ENCODE measurements at places on chromosomes 4 and X. TPM values are rescaled to one million over a fixed set of nuclear protein-coding genes. Genes with fewer than 3 reads are reported as not detected.

DNA sequence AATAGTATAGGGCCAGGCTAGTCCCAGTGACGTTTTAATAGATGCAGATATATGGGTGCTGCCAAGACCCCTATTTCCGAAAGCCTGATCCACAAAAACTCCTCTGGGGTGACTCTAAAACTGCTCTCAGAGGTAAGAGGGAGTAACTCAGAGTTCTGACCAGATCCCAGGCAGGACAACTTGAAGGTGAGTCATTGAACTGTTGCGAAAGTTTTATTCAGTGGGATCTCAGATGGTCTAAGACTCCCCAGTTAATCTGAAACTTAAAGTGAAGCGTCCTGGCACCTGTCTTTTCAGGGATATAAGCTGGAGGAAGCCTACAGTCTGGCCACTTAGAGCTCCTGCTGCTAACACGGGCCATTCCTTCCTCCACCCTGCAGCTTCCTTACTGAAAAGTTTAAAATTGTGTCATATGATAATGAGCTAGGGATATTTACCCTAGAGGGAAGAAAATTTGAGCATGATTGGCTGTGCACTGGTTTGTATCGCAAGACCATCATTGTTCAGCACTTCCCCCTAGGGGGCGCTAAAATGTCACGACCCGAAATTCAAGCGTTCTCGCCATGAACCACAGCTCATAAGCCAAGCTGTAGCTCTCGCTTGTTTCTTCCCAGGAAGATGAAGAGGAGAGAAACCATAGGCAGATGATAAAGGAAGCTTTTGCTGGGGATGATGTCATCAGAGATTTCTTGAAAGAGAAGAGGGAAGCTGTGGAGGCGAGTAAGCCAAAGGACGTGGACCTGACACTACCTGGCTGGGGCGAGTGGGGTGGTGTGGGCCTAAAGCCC is 19.5 kb downstream of the UTP14A start:
- peak; percentile 87 for DNase-seq

DNA sequence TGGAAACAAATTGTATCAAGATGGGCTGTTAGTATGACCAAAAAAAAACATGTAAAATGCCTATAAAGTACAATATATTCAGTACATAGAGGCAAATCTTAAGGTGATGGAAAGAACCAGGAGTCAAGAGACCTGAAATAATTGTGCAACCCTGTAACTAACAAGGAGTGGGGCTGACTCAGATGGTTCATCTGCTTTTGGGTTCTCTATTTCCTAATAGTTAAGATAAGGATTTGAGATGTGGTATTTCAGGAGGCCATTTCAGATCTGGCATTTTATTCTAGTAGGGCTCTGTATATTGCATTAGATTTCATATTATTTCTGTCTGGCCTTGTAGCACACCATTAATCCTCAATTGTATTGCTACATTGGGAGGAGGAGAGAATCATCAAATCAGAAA is 268.4 kb downstream of the HS3ST1 start:
- no peak for DNase-seq

- no peak for DNase-seq
Measured at GRCh38 chrX:108299704-108300103, 138.5 kb downstream of the COL4A6 start.

- DNase-seq = peak; percentile 87
Measured at GRCh38 chr4:38759113-38759789, 23.5 kb downstream of the TLR10 start.

DNA sequence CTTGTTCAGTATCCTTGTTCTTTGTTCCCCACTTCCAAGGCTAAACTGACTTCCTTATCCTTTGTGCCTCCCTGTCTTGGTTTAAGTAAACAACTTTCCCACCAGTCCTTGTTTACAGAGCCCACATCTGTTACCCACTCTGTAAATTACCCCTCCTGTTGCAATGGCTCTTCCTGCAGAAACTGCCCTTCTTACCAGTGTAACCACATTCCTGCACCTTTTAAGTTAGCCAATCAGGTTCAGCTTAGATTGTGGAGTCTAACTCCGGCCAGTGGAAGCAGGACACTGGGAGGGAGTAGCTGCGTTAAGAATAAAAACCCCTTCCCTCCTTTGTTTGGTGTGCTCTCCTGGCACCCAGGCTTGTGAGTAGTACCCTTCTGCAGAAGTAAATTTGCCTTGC is 360.9 kb downstream of the PRDM5 start:
- DNase-seq = peak; percentile 83

DNA sequence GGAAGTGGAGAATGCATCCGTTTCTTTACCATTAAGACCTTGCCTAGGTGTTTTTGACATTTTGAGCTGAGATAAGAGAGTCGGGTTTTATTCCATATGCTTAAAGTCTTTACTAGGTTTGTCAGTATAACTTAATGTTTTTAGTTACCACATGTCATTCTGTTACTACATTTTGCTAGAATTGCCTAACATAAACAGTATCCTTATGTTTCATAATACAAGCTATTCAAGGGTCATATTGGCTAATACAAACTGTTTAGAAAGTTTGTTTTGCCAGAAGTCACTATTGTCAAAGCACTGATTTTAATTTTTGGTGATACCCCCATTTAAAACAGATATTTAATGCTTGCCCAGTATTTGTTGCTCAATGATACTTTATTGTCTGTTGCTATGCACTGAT is 427.7 kb upstream of the MAGEB2 start:
- DNase-seq = no peak

- peak; percentile 83 for DNase-seq
Measured at GRCh38 chr4:83851261-83852084, 315.6 kb downstream of the GPAT3 start.

The AFF2 gene
- 3.7 TPM for total RNA-seq

The C1QTNF7 gene
- not detected for total RNA-seq

The ASB12 gene
- total RNA-seq = 0.48 TPM

The EXOC1L gene
- not detected for total RNA-seq
